Putamen (tissue), 1 donor: ENCODE measurements at places on chromosomes 16 and 17.

- no peak for DNase-seq
Measured at GRCh38 chr16:75945916-75946457, 219.7 kb upstream of the CPHXL start.

DNA sequence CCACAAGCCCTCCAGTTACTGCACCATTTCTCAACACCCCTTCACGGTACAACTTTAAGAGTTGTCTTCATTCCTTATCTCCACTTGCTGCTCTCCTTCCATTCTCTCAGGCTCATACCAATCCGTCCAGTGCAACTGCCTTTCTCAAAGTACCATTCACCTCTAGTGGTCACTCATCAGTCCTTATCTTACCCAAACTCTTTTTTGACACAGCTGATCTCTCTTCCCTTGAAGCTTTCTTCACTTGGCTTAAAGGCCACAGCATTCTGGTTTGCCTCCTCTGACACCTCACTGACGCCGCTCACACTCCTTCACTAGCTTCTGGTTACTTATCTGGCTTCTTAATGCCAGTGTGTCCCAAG lies 24.9 kb downstream of the UBE2G1 start:
- DNase-seq, result no peak

DNA sequence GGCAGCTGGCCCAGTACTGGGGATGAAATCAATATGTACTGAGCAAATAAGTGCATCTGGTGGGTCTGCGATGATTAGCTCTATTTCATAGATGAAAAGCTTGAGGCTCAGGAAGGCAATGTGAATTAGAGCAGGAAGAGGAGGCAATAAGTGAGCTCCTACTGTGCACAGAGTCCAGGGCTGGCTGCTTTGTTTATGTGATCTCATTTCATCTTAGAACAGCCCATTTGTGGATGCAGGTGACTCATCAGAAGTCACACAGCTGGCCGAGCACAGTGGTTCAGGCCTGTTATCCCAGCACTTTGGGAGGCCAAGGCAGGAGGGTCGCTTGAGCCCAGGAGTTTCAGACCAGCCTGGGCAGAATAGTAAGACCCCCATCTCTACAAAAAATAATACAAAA lies 7.1 kb downstream of the TMEM114 start:
- DNase-seq, result no peak

GRCh38 chr17:45846646-45847045 lies 2.0 kb downstream of the SPPL2C start:
- DNase-seq, result no peak

DNA sequence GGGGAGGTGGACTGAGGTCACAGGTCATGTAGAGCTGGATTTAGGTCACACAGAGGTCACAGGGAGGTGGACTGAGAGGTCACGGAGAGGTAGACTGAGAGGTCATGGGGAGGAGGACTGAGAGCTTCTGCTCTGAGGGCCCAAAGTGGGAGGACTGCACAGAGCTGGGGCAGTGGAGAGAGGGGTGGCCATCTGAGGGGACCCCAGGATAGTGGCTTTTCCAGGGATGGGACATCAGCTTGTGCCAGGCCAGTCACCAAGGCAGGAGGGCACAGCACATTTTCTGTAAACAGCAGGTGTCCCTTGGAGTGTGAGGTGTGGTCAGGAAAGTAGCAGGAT lies 26.1 kb upstream of the JPT2 start:
- no peak for DNase-seq

- no peak for DNase-seq
Measured at GRCh38 chr16:53837426-53837825, 133.5 kb downstream of the FTO start.

- DNase-seq, result no peak
Measured at GRCh38 chr17:75238020-75238580, 23.3 kb downstream of the GGA3 start.

- DNase-seq, result no peak
Measured at GRCh38 chr16:51549836-51550235, 398.8 kb upstream of the SALL1 start.

DNA sequence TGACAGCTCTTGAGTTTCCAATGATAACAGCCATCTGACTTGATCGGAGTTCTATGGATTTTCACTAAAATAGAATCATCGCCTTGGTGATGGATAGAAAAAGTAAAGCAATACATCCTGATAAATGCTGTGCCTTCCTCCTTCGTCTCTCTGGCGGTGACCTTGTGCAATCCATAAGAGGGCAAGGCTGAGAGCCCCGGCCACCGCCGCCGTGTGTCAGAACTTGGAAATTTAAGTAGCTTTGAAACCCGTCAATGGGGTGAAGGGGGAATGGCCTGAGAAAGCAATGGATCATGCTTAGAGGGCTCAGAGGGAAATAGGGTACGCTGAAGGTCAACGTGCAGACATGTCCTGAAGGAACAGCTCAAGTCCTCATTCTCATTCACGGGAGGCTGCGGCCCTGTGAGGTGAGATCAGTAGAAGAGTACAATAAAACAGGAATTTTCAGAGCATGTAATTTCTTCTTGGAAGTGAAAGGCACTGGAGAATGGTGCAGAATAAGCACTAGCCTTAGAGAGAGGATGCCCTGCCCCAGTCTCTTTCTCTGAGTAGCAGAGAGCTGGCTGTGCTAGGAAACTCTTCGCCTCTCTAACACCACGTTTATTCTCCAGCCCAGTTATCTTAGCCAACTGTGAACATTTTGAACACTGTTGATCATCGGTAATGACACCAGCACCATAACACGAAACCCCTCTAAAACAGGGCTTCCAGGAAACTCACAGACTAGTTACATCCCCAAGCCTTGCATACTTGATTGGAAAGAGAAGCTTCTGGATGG lies 573.5 kb downstream of the WWOX start:
- no peak for DNase-seq

DNA sequence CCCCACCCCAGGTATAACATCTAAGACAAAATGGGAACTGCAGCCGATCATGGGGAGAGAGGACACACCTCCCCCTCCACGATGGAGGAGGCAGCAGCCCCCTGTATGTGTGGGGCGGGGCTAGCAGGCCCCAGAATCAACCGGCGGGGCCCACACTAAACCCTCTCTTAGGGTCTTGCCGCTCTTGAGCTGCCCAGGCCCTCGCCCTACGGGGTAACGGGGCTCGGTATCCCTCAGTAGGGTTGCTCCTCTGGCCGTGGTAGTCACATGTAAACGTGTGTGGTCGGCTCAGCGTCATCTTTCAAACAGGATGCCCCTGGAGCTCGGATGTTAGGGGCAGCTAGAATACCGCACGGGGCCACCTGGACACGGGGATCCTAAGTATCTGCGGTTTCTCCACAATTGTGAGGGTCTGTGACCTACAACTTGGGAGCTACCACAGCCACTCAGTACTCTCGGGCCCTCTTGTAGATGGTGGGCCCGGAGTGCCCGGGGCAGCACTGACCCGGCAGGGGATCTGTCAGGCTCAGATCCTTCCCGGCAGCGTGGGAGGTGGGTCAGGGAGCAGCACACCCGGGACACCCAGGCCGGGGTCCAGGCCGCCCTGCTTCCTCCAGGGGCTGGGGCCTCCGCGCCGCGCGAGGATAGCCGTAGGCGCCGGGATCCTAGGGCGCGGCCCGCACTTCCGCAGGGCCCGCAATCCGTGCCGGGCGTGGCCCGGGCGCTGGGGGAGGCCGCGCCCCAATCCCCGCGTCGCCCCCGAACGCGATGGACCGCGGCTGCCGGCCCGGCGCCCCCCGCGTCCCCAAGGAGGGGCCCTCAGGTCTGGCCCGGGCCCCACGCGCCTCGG lies 781 bp downstream of the ARHGDIA start:
- no peak for DNase-seq

DNA sequence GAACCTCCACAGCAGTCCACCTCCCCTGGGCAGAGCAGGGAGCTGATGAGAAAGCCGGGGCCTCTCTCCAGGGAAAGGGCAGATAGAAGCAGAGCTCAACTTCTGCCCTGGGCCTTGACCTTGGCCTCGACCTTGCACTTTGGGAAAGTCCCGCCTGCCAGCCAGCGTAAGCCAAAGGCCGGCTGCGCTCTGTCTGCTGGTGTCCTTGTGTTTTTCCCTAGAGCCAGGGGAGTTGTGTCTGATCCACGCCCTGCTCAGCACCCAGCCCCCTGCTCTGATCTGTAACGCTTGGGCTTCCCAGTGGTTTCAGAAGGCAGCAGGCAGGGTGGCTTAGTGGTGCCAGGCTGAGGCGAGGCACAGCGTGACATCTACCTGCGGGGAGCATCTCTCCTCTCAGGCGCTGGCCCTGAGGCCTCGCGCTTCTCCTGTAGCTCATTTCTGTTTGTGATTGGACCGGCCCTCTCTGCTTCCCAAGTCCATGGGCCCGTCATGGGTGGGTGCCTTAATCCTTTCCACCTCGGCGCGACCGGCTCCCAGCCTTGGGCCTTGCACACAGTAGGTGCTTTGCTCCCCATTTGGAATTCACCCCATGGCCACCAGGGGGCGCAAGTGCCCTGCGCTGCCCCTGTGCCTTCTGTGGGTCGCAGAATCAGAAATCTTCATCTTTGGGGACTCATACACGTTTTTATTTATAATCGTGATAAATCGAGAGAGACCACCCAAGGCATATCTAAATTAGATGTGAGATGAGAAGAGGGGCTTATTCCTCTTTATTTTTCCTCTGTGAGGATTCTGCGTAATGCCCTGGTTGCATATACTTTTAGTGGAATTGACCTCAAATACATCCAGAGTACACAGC lies 24.2 kb downstream of the SGSH start:
- DNase-seq, result no peak

DNA sequence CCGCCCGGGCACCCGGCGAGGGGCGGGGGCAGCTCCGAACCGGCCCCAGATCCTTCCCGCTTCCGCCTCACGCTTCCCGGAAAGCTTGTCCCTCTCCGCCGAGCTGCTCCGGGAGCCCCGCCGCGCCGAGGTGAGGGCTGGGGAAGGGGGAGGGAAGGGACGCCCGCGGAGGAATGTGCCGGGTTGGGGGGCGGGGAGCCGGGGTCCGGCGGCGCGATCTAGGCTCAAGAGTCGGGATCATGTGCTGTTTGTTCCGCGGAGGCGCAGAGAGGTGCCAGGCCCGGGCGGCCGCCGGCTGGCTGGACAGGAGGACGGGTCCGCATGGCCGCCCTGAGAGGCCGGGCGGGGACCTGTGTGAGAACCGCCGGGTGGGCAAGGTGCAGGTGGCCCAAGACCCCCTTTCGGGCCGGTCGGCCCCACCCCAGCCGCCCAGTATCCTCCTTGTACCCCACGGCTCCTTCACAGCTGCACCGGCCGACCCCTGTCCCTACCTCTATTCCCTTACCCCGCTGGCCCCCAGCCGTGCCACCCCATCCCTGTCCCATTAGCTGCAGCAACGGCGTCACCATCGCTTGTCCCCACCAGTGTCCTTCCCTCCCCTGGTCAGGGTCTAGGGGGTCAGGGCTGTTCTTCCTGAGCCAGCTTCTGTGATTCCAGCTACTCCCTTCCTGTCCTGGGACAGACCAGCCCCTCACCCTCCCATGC lies 429 bp downstream of the KIF1C start:
- no peak for DNase-seq

- no peak for DNase-seq
Measured at GRCh38 chr16:86982347-86982596, 334.9 kb downstream of the C16orf95 start.

DNA sequence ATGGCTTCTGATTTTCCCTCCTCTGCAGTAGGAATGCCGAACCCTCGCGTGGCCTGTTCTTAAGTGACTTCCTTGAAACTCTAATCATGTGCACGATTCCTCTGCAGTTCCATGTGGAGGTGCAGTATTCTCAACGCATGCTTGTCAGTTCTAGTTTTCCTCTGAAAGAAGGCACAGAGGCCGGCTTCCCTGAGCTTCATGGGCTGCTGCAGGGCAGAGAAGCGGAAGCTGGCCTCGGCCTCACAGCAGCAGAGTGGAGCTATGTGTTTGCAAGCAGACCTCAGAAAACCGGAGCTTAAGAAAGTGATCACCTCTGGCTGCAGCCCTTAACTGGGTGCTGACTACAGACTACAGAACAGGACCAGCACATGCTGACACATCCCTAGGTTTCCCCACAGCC lies 500.7 kb downstream of the GRIN2A start:
- no peak for DNase-seq

GRCh38 chr17:81510785-81511553 lies 1.6 kb downstream of the ACTG1 start:
- no peak for DNase-seq

DNA sequence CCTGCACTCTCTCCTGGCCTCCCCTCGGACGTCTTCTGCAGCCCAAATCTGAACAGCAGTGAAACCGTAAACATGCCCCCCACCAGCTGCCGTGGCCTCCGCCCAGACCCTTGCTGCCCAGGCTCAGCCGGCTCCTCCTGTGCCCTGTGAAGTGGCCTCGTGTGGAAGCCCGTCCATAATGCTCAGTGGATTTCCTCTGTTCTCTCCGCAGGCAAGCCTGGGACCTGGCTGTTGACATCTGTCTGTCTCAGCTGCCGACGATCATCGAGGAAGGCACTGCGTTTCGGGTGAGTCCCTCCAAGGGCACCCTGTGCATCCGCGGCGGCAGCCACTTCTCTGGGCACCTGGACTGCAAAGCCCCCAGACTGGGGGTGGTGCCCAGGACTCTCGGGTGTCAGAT lies 153.9 kb upstream of the CHMP6 start:
- DNase-seq, result no peak

DNA sequence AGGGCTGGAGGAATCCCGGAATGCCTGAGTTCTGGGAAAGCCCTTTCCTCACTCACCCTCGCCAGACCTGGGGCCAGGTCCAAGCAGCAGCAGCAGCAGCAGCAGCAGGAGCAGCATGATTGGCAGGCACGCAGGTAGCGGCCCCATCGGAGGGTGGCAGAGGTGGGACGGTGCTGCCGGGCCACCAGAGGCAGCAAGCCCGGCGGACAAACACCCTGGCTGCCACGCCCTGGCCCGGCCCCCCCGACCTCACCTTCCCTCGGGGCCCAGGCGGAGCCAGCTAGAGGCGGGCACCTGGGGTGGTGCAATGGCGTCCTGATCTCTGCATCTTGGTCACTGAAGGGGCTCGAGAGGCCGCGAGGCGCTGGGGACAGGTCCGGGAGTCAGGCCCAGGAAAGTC lies 122.4 kb downstream of the LAT start:
- no peak for DNase-seq

DNA sequence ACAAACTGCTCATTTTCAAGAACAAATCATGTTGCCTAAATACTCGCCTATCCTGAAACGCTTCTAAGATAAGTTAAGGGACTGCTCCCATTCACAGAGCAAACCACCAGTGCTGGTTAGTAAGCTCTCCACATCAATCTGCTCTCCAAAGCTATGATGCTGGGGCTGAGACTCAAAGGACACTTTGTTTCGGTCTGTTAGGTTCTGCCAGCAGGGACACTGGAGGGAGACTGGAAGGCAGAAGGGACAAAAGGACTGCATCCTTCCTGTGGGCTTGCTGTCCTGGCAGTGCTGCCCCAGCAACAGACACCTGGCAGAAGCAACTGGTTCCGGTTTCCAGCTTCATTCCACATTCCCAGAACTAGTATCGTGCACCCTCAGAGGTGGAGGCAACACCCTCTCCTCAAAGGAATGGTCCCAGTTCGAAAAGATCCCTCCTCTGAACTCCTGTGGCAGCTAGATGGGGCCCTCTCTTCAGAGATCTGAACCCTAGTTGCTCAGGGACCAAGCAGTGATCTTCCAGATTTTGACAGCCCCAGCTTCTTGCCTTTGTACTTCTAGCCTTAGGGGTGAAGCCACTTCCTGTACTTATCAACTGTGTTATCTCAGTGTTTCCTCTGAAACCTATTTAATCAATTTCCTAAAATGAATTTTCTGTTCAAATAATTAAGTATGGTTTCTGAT lies 73.4 kb upstream of the GSG1L start:
- DNase-seq, result peak; percentile 59
